ENCODE measurements at places on chromosomes 2 and 18. TPM values are rescaled to one million over a fixed set of nuclear protein-coding genes. Genes with fewer than 3 reads are reported as not detected.

GRCh38 chr2:11438555-11439080, 27.3 kb downstream of the E2F6 start:
- no peak for DNase-seq

- no peak for DNase-seq
Measured at GRCh38 chr2:105865222-105865913, 120.7 kb downstream of the NCK2 start.

GRCh38 chr2:219228041-219228910, 1.2 kb downstream of the ATG9A start:
- no peak for DNase-seq

GRCh38 chr2:120860579-120860922, 124.9 kb downstream of the GLI2 start:
- no peak for DNase-seq

- no peak for DNase-seq
Measured at GRCh38 chr18:22846088-22846683, 86.9 kb upstream of the RBBP8 start.

DNA sequence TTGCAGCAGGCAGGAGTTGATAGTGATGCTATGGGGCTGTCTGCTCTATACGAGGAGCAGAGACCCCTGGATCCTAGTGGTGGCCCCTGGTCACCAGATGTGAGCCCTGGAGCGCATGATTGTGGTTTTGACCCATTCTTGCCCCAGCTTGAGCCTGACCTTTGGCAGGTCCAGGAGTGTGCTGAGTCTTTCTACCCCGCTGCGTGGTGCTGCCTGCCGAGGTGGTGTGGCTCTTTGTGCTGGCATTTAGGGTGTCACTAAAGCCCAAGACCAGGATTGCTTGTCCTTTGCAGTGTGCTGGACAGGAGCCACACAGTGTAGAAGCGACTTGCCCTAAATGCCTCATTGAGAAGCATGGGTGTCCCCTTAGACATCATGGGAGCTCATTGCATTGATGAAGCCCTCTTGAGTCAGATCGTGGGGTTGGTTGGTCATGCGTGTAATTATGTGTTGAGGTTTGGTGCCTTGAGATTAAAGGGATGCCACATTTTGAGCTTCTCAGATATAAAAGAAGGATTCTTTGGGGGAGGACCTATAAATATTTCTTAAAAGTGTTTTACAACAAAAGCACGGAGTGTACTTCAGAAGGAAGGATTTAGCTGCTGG, 88.3 kb downstream of the AGAP1 start:
- DNase-seq = no peak

DNA sequence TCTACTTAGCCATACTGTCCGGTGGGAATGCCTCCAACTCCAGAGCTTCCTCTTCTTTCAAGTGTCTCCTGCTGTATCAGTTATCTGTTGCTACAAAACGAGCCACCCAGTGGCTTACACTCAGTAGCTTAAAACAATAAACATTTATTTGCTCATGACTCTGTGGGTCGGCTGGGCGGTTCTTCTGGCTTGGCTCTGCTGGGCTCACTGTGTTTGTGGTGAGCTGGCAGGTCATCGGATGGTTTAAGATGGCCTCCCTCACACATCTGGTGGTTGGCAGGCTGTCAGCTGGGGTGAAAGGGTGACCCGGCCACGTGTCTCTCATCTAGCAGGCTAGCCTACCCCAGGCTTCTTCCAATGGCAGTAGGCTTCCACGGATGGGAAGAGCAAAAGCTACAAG, 122.4 kb upstream of the SLC1A4 start:
- peak; percentile 66 for DNase-seq

DNA sequence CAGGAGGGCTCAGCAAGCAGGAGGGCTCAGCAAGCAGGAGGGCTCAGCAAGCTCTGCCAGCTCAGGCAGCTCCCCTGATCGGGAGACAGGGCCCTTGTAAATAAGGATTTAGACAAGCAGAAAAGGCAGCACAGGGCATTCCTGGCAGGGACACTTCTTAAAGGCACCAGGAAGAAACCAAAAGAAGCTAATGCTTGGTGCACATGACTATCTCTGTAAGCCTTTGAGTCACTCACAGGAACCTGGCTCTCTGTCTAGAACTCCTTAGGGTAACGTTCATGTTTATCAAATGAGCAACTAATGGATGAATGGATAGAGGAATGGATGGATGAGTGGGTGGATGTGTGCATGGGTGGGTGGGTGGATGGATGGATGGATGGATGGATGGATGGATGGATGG, 28.4 kb downstream of the TMEM37 start:
- no peak for DNase-seq

- no peak for DNase-seq
Measured at GRCh38 chr2:10919410-10919770, 7.7 kb downstream of the KCNF1 start.

GRCh38 chr2:115774361-115774760, 1331.9 kb downstream of the DPP10 start:
- DNase-seq = no peak

GRCh38 chr18:25704494-25704893, 352.5 kb upstream of the ZNF521 start:
- DNase-seq = no peak

DNA sequence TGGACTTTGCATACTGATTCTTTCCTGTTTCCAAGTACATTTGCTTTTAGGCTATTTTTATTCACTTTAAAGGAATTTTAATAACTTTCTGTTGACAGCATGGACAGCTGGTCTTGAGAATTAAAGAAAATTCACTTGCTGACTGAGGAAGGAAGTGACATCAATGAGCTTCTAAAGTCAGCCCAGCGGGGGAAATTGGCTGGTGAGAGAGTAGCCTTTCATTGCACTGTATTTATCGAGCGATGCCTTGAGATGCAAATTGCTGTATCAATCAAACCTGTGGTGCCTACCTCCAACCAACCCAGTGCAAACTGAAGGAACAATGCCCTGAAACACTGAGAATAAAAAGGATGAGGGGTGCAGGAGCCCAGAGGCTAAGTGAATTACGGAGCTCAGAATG, 91.4 kb upstream of the AQP4 start:
- no peak for DNase-seq

- DNase-seq = no peak
Measured at GRCh38 chr18:8218197-8218596, 391.0 kb upstream of the RAB12 start.

DNA sequence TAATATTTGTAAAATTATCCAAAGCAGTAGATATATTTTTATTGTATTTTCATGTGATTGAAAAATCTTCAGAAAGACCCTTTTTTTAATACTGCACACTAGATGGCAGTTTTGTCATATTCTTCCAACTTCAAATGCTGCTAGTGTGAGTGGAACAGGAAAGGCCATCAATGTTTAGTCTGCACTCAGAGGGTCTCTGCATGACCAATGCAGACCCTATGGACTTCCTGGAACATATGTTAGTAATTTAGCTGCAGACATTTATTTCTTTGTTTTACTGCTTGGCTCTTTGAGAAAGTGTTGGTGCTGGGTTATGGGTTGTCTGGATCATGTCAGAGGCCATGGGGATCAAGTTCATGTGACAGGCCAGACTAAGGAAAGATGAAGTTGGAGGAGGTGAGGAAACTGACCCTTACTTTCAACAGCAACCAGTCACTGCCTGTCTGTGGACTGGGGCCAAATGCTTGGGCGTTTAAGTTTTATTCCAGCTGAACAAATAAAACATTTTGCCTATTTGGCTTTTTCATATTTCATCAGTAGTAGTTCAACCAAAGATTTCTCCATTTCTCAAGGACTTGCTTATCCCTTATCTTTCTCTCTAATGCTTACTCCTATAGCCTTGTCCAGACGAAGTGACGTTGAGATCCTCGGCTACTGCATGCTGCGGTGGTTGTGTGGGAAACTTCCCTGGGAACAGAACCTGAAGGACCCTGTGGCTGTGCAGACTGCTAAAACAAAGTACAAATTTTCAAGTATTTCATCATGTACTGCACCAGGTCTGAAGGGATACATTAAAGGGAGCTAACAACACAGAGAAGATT, 84.8 kb downstream of the VRK2 start:
- DNase-seq = no peak

- DNase-seq = no peak
Measured at GRCh38 chr2:85110991-85111560, 22.1 kb upstream of the TCF7L1 start.

DNA sequence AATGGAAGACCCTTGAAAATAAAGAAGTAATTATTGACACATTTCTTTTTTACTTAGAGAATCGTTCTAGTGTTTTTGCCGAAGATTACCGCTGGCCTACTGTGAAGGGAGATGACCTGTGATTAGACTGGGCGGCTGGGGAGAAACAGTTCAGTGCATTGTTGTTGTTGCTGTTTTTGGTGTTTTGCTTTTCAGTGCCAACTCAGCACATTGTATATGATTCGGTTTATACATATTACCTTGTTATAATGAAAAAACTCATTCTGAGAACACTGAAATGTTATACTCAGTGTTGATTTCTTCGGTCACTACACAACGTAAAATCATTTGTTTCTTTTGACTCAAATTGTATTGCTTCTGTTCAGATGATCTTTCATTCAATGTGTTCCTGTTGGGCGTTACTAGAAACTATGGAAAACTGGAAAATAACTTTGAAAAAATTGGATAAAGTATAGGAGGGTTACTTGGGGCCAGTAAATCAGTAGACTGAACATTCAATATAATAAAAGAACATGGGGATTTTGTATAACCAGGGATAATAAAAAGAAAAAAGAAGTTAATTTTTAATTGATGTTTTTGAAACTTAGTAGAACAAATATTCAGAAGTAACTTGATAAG, 3.3 kb downstream of the PMAIP1 start:
- DNase-seq = no peak

DNA sequence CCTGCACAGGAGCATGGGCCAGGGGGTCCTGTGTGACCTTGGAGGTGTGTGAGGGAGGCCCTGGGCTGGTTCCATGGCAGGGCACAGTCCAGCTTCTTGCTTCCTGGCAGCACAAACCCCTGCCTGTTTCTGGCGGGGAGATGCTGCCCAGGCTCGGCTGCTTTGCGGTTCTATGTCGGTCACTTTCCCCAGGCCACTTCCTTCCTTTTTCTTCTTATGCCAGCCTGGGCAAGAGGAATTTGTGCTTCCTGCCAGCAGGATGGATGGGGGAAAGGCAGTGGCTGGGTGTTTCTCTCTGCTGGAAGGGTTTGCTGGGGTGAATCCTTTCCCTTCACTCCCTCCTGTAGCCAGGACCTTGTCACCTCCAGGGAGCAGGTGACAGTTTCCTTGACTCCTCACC, 24.3 kb downstream of the ASAP2 start:
- DNase-seq = no peak

- DNase-seq = no peak
Measured at GRCh38 chr2:232328516-232329460, 49.8 kb upstream of the ALPP start.

DNA sequence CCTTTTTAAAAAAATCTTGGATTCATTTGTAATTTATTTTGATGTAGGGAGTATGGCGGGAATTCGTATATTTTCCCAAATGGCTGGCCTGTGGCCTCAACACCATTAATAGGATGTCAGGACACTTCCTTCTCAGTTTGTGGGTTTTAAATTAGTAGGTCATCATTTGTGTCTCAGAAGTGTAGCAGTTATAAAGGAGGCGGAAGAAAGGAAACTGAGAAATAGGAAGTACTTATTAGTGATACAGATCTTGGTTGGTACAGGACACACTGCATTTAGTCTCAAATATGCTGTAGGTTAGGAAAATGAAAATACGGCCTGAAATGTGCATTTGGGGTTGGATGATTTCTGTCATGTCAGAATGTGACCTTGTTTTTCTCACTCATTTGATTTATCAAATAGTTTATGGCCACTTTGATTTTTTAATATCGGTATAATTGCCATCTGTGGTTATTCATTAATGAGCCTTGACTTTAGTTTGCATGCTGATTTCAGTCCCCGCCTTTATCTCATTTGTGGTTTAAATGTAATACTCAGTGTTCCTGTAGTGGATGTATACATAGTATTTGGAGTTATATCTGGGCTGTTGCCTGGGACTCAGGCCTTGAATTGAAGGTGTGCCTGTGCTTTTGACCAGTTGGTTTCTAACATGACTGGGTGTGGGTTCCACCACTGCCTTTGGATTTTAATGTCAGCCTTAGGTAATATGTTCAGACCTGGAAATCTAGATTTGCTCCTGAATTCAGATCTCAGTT, 31.4 kb downstream of the ZCCHC2 start:
- no peak for DNase-seq

GRCh38 chr18:67260841-67261240, 255.7 kb downstream of the DSEL start:
- DNase-seq = no peak

DNA sequence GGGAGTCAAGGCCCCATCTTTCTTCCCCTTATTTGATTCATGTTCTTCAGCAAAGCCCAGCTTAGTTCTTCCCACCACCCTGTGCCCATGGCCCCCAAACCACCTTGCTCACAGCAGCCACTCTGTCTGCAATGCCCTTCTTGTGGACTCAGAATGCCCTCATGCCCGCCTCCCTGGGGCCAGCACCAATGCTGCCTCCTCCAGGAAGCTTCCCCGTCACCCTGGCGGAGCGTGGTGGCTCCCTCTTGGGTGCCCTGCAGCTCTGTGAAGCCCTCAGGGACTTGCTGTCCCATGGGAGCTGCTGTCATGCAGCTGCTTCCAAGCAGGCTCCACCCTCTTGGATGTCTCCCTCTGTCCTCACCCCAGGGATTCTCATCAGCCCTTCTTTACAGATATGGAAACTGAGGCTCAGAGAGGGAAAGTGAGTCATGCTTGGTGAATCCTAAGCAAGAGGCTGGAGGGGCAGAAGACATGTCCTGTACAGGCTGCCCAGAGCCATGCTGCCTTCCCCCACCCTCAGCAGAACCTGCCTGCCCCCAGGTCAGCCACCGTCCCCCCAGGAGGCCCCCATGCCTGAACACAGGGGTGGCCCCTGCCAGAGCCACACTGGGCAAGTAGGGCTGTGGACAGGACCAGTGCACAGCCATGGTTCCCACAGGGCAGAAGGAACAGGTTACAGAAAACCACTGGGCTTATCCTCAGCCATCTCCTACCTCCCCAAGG, 11.8 kb upstream of the DUSP2 start:
- DNase-seq = no peak

ZNF521 gene
- 14.5 TPM for total RNA-seq

CPLX4 gene
- total RNA-seq = not detected

SPP2 gene
- not detected for total RNA-seq

SFTPB gene
- not detected for total RNA-seq

TRABD2A gene
- 0.50 TPM for total RNA-seq

TMEM169 gene
- 3.8 TPM for total RNA-seq

NPPC gene
- total RNA-seq = not detected

CYP1B1 gene
- total RNA-seq = 8.1 TPM

TEX261 gene
- 34.2 TPM for total RNA-seq

TEKT4 gene
- total RNA-seq = not detected

RAMP1 gene
- 4.4 TPM for total RNA-seq

SLC38A11 gene
- total RNA-seq = 0.46 TPM

KIF5C gene
- total RNA-seq = 7.0 TPM

Measured in kidney epithelial cell (primary cell).